Cortex of kidney (tissue), 1 donor: ENCODE measurements at places on chromosomes 13 and 19.

DNA sequence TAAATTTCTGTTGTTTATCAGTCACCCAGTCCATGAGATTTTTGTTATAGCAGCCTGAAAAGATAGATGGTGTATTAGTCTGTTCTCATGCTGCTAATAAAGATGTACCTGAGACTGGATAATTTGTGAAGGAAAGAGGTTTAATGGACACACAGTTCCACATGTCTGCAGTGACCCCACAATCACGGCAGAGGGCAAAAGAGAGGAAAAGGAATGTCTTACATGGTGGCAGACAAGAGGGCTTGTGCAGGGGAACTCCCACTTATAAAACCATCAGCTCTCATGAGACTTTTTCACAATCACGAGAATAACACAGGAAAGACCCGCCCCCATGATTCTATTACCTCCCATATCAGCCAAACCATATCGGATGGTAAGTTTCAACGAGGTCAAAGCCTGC is 309.2 kb downstream of the LIG4 start:
- DNase-seq = no peak

GRCh38 chr13:87120476-87120875 is 550.7 kb upstream of the SLITRK5 start:
- DNase-seq = no peak

GRCh38 chr19:8081569-8082550 is 29.3 kb downstream of the CCL25 start:
- DNase-seq = no peak

DNA sequence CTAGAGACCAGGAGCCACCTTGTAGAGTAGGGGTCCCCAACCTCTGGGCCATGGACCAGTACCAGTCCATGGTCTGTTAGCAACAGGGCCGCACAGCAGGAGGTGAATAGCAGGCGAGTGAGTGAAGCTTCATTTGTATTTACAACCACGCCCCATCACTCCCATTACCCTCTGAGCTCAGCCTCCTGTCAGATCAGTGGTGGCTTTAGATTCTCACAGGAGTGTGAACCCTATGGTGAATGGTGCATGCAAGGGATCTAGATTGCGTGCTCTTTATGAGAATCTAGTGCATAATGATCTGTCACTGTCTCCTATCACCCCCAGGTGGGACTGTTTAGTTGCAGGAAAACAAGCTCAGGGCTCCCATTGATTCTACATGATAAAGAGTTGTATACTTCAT is 303.6 kb downstream of the KCNRG start:
- no peak for DNase-seq

GRCh38 chr13:38819053-38819452 is 132.2 kb downstream of the FREM2 start:
- DNase-seq = no peak

- no peak for DNase-seq
Observed at GRCh38 chr13:112804374-112804773, 114.5 kb downstream of the ATP11A start.

DNA sequence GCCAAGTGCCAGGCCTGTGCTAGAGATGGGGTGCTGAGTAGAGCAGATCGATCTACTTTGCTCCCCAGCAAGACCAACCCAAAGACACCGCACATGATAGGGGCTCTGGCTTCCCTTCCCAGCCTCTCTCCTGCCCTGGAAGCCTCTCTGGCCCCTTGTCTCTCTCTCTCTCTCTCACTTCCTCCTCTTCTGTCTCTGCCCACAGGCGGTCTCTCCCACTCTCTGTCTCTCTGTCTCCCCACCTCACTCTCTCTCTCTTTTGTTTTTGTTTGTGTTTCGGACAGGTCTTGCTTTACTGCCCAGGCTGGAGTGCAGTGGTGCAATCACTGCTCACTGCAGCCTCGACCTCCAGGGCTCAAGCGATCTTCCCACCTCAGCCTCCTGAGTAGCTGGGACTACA is 1.3 kb downstream of the SELENOV start:
- DNase-seq = no peak

- DNase-seq = no peak
Observed at GRCh38 chr13:80141123-80141849, 199.6 kb downstream of the SPRY2 start.

DNA sequence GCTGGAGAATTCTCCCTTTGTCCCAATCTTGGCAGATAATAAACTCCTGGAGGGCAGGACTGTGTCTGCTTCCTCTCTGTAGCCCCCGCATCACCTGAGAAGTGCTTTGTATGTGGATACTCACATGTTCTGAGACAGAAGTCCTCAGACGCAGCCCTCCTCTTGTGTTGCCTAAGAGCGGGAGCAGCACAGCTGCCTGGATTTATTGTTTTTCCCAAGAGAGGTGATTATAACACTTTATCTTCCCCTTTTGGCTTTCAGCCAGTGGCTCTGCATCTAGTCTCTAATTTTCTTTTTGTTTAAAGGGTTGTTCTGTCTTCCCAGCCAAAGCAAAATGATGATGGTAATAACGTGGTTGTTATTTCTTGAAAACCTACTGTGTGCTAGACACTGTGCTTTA is 36.1 kb downstream of the OLFM4 start:
- DNase-seq = no peak

DNA sequence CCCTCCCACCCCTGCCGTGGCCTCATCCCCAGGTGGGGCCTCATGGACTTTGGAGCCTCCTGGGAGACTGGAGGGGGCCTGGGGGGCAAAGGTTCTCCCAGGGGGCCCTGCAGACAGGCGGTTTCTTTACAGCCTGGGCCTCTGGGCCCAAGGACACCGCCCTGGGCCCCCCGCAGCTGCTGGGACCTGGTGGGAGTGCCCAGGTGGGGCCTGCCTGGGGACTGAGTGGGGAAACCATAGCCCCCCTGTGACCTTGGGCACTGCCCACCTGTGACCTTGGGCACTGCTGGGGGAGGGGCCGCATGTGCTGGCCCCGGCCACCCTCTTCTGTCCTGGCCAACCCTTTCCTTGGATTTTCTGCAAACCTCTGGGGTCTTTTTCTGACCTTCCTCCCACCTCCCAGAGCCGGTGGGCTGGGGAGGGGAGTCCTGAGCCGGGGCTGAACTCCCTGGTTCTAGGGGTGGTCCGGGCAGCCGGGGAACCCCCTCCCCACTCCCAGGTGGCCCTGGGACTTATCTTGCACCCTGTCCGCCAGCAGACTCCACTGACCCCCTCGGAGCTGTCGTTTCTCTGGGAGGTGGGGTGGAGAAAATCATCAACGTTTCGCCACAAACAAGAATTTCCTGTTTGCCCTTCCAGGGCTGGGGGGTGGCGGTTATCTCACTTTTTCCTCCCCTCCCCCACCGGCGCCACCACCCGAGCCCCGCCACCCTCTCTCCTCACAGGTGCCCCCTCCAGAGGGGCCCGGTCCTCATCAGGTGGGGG is 27.0 kb downstream of the ARID3A start:
- no peak for DNase-seq

DNA sequence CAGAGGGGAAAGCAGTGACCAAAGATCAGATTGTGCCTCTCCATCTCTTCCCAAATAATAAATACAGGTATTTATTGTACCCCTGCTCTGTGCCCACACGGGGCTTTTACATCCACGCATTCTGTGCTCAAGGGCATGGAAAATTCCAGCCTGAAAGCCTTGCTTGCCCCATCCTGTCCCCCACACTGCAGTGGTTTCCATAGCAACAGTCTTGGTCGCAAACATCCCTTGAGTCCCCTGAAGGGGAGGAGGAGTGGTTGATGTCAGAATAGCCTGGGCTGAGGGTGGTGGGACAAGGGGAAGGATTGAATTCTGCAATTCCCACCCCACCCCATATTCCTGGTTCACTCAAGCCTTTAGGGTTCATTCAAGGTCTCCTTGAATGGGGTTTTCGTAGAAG is 41.0 kb upstream of the USP29 start:
- DNase-seq = no peak

- DNase-seq = no peak
Observed at GRCh38 chr13:59715611-59716010, 448.1 kb downstream of the DIAPH3 start.

- no peak for DNase-seq
Observed at GRCh38 chr19:58558066-58558622, at the start of gene UBE2M. Gene UBE2M (minus strand): TSS chr19:58558611. CDS start chr19:58558381, 230 bp downstream.

DNA sequence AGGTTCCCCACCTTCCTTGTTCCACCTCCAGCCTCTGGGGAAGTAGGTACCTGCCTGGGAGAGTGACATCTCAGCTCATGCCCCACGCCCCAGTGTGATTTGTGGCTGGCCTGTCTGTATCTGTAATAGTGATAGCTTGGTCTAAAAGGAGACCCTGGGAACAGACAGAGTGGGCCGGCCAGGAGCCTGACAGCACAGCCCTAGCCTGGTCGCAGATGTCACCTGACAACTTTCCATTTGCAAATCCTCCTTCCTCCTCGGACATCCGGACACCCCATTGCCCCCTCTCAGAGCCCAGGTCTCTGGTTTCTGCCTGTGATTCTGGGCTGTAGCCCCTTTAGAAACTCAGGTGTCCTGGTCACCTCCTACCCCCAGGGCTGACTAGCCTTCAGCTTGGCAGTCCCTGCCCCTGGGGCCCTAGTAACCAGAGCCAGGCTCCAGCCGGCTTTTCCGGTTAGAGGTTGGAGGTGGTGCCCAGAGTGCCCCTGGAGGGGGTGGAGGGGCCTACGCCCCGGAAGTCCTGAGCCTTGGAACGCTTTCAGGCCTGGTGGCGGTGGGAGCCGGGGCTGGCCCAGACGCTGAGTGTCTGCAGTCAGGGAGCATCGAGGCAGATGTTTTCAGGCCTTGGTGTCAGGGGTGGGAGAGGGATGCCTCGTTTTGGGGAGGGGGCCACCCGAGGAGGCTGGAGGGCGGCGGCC is 6.5 kb downstream of the LRRC8E start:
- DNase-seq = no peak
